Activated CD4-positive, alpha-beta T cell treated with anti-CD3 and anti-CD28 coated beads, Interleukin-2, amount 50 U/mL, for 16 hours (primary cell): ENCODE measurements at places on chromosomes 2 and 18.

DNA sequence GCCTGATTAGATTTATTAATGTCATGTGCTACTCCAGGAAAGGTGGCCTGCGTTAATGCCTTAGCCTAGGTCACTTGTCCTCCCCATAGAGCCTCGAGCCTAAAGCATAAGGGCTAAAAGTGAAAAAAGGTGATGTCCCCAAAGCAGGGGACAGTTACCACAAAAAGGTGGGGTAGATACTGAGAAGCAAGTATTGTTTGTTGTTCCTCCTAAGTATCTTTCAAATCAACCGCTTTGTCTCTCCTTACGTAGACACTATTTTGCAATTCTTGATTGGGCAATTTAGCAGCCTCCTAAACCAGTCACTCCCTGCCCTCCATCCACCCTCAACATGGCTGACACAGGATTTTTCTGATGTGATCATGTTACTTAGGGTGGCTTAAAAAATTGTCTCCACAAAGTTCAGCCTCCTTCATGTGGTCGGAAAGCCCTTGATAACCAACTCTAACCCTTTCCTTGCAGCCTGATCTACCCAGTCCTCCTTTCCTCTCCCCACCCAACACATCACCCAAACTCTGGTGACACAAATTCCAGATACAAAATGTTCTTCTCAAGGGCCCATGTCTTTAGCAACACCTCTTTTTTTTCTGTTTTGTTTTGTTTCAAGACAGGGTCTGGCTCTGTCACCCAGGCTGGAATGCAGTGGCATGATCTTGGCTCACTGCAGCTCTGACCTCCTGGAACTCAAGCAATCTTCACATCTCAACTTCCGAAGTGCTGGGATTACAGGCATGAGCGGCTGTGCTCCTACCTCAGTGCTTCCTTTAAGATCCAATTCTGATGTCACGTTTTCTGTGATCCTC, 6.9 kb downstream of the INHA start:
- DNase-seq, result no peak

GRCh38 chr2:118202707-118203303, 114.5 kb downstream of the INSIG2 start:
- DNase-seq, result peak; percentile 60

GRCh38 chr2:236086403-236086970, 81.7 kb downstream of the GBX2 start:
- DNase-seq, result no peak

GRCh38 chr2:228072669-228073068, 108.8 kb downstream of the SPHKAP start:
- no peak for DNase-seq

- DNase-seq, result no peak
These were observed 152.7 kb downstream of the CBLN2 start for GRCh38 chr18:72391427-72391826.

- no peak for DNase-seq
These were observed 5.7 kb downstream of the PARD3B start for GRCh38 chr2:204550751-204551511.

GRCh38 chr2:11985817-11986566, 239.6 kb downstream of the LPIN1 start:
- no peak for DNase-seq

DNA sequence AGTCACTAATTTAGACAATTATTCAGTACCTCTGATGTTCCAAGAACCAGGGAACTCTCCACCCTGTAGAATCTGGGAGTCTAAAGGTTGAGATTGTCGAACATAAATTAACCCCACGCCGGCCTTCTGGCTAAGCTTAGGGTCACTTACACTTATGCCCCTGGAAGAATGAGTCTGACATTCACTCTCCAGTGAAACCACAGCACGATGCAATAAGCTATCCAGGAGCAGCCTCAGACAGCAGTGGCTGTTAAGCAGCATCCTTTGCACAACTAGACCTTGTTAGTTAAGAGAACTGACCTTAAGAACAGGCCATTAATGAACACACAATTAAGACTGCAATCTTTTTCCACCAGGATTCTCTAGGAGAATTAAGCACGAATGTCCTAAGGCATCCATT, 25.0 kb downstream of the SH3YL1 start:
- no peak for DNase-seq

GRCh38 chr18:8121942-8122480, 487.2 kb upstream of the RAB12 start:
- no peak for DNase-seq

GRCh38 chr18:23422751-23423418, 30.2 kb upstream of the RIOK3 start:
- peak; percentile 42 for DNase-seq

DNA sequence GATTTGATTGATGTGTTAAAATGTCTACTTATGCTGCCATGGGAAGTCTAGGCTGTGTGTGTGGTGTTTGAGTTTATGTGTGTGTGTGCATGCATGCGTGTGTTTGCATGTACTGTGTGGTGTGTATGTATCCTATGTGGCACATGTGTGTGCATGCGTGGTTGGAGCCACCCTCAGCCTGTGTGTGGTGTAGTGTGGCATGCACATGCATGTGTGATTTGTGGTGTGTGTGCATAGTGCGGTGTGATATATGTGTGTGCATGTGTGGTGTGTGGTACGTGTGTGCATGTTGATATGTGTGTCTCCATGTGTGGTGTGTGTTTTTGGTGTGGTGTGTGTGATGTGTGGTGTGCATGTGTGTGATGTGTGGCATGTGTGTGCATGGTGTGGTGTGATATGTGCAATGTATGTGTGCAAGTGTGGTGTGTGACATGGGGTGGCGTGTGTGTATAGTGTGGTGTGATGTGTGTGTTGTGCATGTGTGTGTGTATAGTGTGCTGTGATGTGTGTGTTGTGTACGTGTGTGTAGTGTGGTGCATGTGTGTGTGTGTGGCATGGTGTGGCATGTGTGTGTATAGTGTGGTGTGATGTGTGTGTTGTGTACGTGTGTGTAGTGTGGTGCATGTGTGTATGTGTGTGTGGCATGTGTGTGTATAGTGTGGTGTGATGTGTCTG, 66.6 kb upstream of the HDAC4 start:
- DNase-seq, result no peak

- no peak for DNase-seq
These were observed 26.3 kb upstream of the CASP8 start for GRCh38 chr2:201233812-201234662.

- DNase-seq, result no peak
These were observed 24.3 kb upstream of the ASPRV1 start for GRCh38 chr2:69985688-69986087.

DNA sequence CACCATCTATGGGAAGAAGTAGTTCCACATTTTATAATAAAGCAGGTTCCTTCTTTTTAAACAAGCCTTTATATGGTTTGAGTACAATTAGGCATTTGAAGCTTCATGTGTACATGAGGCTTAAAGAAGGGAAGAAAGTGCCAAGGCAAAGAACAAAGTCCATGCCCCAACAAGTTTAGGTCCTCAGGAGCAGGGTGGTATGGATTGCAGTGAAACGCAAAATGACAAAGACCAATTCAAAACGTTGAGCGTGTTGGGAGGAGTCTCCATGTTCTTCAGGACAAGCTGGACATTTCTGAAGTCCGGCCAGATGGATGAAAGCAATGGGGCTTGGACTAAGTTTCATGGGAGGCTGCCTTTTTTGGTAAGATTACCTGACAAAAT, 78.8 kb upstream of the FZD5 start:
- DNase-seq, result no peak

- DNase-seq, result no peak
These were observed 13.6 kb downstream of the ARID5A start for GRCh38 chr2:96549967-96550786.

DNA sequence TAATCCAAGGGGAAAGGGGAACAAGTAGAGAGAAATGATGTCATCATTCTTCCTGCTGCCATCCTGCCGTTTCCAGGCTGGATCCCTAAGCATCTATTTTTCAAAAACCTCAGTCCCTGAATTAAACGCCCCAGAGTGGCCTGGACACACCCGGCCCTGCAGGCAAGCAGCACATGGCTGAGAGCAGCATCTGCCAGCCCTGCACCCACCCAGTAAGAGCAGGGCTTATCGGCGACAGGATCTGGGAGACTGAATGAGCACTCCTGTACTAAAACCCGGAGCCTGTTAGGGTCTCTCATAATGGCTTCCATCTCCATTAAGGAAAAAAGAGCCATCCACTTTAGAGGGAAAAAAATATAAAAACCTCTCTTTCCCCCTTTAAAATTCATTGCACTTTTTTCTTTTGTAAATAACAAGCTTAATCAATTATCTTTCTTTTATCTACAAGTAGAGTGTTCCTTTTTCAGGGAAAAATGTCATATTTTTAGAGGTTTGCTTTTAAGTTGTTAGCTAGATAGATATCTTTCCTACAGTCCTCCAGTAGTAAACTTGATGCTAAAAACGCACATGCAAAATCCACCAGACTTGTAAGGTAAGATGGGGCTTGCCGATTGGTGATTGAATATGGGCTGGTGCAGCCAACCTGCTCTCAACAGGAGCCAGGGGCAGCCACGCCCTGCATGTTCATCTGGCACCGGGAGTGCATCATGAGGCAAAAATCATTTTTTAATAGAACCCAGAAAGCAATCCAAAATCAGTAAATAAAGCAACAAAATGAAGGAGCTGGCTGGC, 457.8 kb downstream of the EIPR1 start:
- no peak for DNase-seq

DNA sequence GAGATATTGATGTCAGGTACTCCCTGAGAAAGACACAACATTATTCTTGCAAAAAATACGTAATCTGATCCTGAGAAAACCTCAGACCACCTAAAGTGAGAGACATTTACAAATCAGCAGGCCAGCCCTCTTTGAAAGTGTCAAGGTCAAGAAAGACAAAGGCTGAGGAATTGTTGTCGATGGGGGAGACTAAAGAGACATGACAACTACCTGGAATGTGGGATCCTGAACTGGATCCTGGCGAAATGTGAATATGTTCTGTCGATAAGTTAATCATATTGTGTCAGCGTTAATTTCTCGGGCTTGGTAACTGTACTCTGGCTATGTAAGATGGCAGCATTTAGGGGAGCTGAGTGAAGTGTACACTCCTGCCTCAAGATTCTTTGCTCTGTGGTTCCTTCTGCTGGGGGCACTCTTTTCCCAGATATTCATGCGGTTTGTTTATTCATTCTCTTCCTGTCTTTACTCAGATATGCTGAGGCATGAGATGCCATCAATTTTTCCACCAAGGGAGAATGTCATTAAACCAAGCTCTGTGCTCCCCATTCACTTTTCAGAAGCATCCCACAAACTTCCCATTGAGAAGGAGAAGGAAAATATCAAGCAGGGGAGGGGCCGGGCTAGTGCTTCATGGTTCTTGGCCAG, 154.9 kb downstream of the CAPN13 start:
- DNase-seq, result no peak

DNA sequence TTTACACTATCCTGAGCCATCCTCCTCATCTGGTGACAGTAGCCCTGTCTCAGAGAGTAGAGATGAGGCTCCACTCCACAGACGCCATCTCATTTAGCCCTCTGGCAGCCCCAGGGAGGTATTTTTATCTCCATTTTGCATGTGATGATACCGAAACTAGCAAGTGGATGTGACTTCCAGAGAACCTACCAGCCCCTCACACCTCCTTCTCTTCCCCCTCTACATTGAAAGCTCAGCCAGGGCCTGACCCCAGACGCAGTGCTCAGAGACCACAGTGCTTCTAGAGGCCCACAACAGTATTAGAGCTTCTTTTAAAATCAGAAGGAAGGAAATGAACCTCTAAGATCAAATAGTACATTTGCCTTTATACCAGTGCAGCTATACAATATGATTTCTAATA, 8.3 kb downstream of the GYPC start:
- peak; percentile 41 for DNase-seq

GRCh38 chr18:49846361-49846662, 33.0 kb upstream of the ACAA2 start:
- no peak for DNase-seq

- no peak for DNase-seq
These were observed 24.4 kb upstream of the LRP2 start for GRCh38 chr2:169386722-169387121.

GRCh38 chr2:108635630-108636354, 83.5 kb upstream of the RANBP2 start:
- DNase-seq, result no peak

GRCh38 chr2:131031875-131032274, 61.4 kb downstream of the FAM168B start:
- no peak for DNase-seq

GRCh38 chr2:231413921-231414476, 18.5 kb downstream of the B3GNT7 start:
- DNase-seq, result no peak
